ENCODE measurements at places on chromosomes 6 and 20.
A peak's percentile ranks its signal among the peaks of the same experiment; 100 is the strongest.

GRCh38 chr6:142395768-142396231 lies 94.0 kb downstream of the ADGRG6 start:
- no peak overlapping the region for H3K27ac ChIP-seq
- peaks cover 3% of the 10 kb centered on the region for H3K27me3 ChIP-seq
- no peak overlapping the region for H3K4me3 ChIP-seq
- no peaks in the 10 kb centered on the region for H3K36me3 ChIP-seq

- no peaks in the 10 kb centered on the region for H3K4me1 ChIP-seq
- H3K36me3 ChIP-seq = no peaks in the 10 kb centered on the region
- no peak for DNase-seq
- H3K27ac ChIP-seq = no peak overlapping the region
- no peak overlapping the region for H3K4me3 ChIP-seq
- no peaks in the 10 kb centered on the region for H3K27me3 ChIP-seq
Measured at GRCh38 chr6:3627956-3628835, 123.3 kb downstream of the PXDC1 start.

- H3K27ac ChIP-seq = no peak overlapping the region
- DNase-seq = peak; percentile 30
- peaks cover 28% of the 10 kb centered on the region for H3K4me1 ChIP-seq
- no peak overlapping the region for H3K4me3 ChIP-seq
Measured at GRCh38 chr20:35776513-35777101, 4.8 kb downstream of the PHF20 start.

- H3K36me3 ChIP-seq = no peaks in the 10 kb centered on the region
- no peak for DNase-seq
- H3K27ac ChIP-seq = no peak overlapping the region
- H3K27me3 ChIP-seq = no peaks in the 10 kb centered on the region
- no peaks in the 10 kb centered on the region for H3K4me1 ChIP-seq
- H3K4me3 ChIP-seq = no peak overlapping the region
Measured at GRCh38 chr6:101534386-101534785, 140.9 kb downstream of the GRIK2 start.

DNA sequence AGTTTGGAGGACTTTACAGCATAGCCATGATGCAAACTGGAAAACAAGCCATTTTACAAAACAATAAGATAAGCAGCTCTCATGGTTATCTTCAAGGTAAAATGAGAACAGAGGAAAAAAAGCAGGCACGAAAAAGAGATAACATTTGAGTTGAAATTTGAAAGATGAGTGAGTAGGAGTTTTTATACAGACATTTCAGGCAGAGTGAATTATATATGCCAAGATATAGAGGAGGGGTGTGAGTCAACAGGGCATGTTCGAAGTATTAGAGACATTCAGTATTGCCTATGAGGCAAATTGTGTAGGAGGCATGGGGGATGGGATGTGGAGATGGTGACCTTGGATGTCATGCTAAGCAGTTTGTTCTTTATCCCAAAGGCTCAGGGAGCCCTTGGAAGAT lies 240.5 kb upstream of the MAN1A1 start:
- no peaks in the 10 kb centered on the region for H3K27me3 ChIP-seq
- no peak for DNase-seq
- H3K27ac ChIP-seq = no peak overlapping the region
- no peaks in the 10 kb centered on the region for H3K36me3 ChIP-seq

GRCh38 chr6:121437851-121438651 lies 2.6 kb downstream of the GJA1 start:
- peaks cover 17% of the 10 kb centered on the region for H3K27me3 ChIP-seq
- no peak overlapping the region for H3K4me3 ChIP-seq

GRCh38 chr20:23603321-23603720 lies 2.4 kb downstream of the CST9 start:
- no peaks in the 10 kb centered on the region for H3K27me3 ChIP-seq
- H3K4me3 ChIP-seq = no peak overlapping the region
- peaks cover 17% of the 10 kb centered on the region for H3K4me1 ChIP-seq

DNA sequence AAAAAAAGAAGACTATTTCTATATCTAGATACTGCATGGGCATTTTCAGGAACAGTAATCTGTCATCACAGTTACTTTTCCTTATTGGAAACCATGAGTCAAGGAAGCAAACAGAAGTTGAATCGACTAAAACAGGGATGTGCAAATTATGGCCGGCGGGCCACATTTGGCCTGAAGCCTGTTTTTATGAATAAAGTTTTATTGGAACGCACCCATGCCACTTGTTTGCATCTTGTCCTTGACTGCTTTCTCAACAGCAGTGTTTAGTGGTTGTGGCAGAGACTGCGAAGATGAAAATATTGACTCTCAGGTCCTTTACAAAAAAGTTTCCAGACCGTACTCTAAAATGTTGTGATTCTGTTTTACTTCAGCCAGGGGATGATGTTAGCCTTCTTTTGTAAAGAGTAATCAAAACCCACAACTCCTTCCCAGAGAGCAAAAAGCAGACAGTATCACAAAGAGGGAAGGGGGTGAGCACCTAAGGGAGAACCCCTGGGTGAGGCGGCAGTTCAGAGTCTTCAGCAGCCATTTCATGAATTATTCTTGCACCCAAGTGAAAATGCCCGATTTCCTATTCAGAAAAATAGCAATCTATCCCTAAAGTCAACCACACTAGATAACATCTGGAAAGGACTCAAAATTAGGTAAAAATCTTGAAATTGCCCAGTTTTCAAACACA lies 190.4 kb downstream of the MYLK4 start:
- H3K27me3 ChIP-seq = no peaks in the 10 kb centered on the region
- no peaks in the 10 kb centered on the region for H3K36me3 ChIP-seq
- no peak for DNase-seq
- no peak overlapping the region for H3K27ac ChIP-seq
- no peaks in the 10 kb centered on the region for H3K4me1 ChIP-seq
- no peak overlapping the region for H3K4me3 ChIP-seq

- no peak overlapping the region for H3K4me3 ChIP-seq
- no peak overlapping the region for H3K27ac ChIP-seq
- no peak for DNase-seq
- H3K36me3 ChIP-seq = no peaks in the 10 kb centered on the region
- no peaks in the 10 kb centered on the region for H3K27me3 ChIP-seq
- H3K4me1 ChIP-seq = no peaks in the 10 kb centered on the region
Measured at GRCh38 chr6:137737836-137738596, 129.0 kb upstream of the TNFAIP3 start.

DNA sequence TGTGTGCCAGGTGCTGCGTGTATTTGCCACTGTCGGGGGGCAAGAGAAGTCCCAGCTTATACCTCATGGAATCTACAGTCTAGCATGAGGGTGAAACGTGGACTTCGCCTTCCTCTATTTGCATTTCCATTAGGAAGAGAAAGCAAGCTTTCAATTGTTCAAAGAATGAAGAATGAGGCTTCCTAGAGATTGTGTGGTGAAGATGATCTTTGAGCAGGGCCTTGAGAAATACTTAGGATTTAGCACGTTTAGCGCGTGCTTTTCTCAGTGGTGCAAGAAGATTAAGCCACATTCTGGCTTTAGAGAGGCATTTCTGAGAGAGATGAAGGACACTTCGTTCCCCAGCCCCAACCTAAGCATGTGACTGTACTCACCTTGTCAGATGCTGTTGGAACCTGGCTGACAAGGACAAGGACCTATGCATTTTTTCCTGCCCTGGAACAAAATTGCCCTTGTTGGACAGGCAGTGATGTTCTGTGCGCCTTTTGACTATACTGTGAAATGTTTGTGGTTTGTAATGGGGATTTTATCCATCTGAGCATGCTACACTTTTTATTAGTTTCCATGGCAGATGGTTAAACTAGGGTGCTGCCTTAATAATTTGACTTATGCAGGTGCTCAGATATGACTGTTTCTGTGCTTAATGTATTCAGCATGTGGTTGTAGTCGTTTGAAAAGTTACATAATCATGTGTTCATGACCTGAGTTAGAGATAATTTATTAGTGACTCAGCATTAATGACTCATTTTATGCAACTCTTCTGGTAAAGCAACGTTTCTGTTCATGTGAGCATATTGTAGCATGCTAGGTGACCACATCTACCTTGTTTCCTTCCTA lies 10.7 kb downstream of the TULP4 start:
- H3K36me3 ChIP-seq = no peaks in the 10 kb centered on the region
- H3K4me1 ChIP-seq = no peaks in the 10 kb centered on the region
- no peaks in the 10 kb centered on the region for H3K27me3 ChIP-seq
- DNase-seq = no peak
- H3K4me3 ChIP-seq = no peak overlapping the region
- no peak overlapping the region for H3K27ac ChIP-seq

GRCh38 chr6:32744776-32745175 lies 3.6 kb downstream of the HLA-DQA2 start:
- peaks cover 4% of the 10 kb centered on the region for H3K27me3 ChIP-seq
- H3K36me3 ChIP-seq = no peaks in the 10 kb centered on the region
- H3K4me1 ChIP-seq = peaks cover 9% of the 10 kb centered on the region
- H3K4me3 ChIP-seq = no peak overlapping the region

- H3K27me3 ChIP-seq = no peaks in the 10 kb centered on the region
- H3K4me3 ChIP-seq = no peak overlapping the region
- no peaks in the 10 kb centered on the region for H3K36me3 ChIP-seq
- no peak overlapping the region for H3K27ac ChIP-seq
Measured at GRCh38 chr6:16049168-16049567, 79.7 kb upstream of the MYLIP start.

GRCh38 chr6:41975276-41975675 lies 33.7 kb upstream of the CCND3 start:
- no peaks in the 10 kb centered on the region for H3K27me3 ChIP-seq
- no peak for DNase-seq

GRCh38 chr6:163122365-163122764 lies 292.2 kb upstream of the QKI start:
- no peaks in the 10 kb centered on the region for H3K4me1 ChIP-seq
- H3K27ac ChIP-seq = no peak overlapping the region
- H3K4me3 ChIP-seq = no peak overlapping the region
- no peaks in the 10 kb centered on the region for H3K27me3 ChIP-seq
- no peak for DNase-seq

DNA sequence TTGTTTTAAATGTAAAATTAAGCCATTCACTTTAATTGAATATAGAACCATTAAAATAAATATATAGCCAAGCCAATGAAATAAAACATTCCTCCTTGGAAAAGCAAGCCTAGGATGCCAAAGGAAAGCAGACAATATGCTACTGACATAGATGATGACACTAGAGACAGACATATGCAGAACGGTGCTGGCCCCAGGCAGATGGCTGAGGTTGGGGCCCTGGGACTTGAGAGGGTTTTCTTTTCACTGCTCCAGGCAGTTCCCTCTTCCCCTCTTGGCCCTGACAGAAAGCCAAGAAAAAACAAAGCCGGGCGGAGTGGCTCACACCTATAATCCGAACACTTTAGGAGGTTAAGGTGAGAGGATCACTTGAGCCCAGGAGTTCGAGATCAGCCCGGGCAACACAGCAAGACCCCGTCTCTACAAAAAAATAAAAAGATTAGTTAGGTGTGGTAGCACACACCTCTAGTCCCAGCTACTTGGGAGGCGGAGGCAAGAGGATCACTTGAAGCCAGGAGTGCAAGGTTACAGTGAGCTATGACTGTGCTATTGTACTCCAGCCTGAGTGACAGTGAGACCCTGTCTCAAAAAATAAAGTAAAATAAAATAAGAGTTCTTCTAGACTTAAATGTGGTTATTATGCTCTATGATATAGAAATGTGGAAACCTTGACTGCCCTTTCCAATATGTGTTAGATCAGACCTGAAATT lies 31.2 kb downstream of the FASTKD5 start:
- H3K4me3 ChIP-seq = no peak overlapping the region
- no peak overlapping the region for H3K27ac ChIP-seq
- no peaks in the 10 kb centered on the region for H3K27me3 ChIP-seq
- H3K4me1 ChIP-seq = no peaks in the 10 kb centered on the region

GRCh38 chr6:2447318-2447920 lies 202.0 kb upstream of the GMDS start:
- no peak overlapping the region for H3K27ac ChIP-seq
- no peak overlapping the region for H3K4me3 ChIP-seq
- H3K27me3 ChIP-seq = no peaks in the 10 kb centered on the region
- peaks cover 3% of the 10 kb centered on the region for H3K4me1 ChIP-seq
- no peak for DNase-seq
- no peaks in the 10 kb centered on the region for H3K36me3 ChIP-seq
